ENCODE measurements at places on chromosomes 7 and 10. TPM values are rescaled to one million over a fixed set of nuclear protein-coding genes. Genes with fewer than 3 reads are reported as not detected.

The MGAM2 gene
- total RNA-seq: not detected

The GDF2 gene
- total RNA-seq: not detected

The VWC2 gene
- under 0.01 TPM for total RNA-seq

The ZNF25 gene
- total RNA-seq: 12.8 TPM

The CUBN gene
- 4.4 TPM for total RNA-seq

The C7orf33 gene
- total RNA-seq: not detected

DNA sequence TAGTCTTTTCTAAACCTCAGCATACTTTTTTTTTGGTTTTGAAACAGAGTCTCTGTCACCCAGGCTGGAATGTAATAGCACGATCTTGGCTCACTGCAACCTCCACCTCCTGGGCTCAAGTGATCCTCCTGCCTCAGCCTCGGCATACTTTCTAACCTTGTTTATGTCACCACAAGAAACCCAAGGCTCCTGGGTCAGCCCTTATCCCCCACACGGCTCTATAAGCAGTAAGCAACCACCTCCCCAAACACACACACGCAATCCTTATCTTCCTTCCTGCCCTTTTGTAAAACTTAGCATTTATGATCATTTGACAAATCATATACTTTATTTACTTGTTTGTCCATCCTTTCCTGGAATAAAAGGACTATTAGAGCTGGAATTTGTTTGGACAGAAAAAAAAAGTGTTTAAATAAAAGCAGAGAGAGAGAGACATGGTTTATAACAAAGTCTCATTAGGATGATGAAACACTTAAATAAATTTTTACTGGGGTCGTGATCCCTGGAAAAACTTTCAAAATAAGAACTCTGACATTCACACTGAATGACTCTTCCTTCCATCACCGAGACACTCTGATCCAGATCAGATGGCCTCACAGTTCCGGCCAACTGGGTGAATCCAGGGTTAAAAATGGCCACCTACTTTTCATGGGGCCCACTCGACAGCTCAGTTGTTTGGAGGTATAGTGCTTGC is 72.7 kb upstream of the PIK3CG start:
- no peak for DNase-seq

DNA sequence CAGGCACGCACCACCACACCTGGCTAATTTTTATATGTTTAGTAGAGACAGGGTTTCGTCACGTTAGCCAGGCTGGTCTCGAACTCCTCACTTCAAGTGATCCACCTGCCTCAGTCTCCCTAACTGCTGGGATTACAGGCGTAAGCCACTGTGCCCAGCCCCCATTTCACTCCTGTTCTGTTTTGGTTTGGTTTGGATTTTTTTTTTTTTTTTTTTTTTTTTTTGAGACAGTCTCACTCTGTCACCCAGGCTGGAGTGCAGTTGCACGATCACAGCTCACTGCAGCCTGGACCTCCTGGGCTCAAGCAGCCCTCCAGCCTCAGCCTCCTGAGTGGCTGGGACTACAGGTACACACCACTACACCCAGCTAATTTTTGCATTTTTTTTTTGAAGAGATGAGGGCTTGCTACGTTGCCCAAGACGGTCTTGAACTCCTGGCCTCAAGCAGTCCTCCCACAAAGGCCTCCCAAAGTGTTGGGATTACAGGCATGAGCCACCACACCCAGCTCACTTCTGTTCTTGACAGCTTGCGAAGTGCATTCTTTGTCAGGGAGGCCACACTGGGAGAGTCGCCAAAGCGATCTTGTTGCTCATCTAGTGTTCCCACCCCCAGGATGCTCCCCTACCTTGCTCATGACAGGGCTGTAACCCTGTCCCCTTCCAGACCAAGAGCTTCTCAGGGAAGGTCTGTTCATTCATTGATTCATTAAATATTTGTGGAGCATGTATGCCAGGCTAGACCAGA is 229.1 kb downstream of the CUX1 start:
- no peak for DNase-seq

DNA sequence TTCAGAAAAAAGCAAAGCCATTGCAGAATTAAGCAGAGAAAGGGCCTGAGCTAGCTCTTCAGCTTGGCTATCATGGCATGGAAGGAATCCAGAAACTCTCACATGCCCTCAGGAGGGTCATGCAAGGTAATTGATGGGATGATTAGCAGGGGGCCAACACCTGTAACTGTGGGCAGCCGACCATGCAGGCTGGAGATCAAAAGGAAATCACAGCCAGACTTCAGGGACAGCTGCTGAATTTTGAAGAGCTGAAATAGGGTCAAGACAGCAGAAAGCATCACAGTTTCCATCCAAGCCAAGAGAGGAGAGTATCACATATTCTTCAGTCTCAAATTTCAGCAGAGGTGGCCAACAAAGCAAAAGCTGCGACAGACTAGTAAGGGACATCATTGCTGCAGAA is 239.6 kb upstream of the STEAP1 start:
- no peak for DNase-seq

- DNase-seq: no peak
Observed at GRCh38 chr7:94360926-94361325, 33.8 kb upstream of the COL1A2 start.

DNA sequence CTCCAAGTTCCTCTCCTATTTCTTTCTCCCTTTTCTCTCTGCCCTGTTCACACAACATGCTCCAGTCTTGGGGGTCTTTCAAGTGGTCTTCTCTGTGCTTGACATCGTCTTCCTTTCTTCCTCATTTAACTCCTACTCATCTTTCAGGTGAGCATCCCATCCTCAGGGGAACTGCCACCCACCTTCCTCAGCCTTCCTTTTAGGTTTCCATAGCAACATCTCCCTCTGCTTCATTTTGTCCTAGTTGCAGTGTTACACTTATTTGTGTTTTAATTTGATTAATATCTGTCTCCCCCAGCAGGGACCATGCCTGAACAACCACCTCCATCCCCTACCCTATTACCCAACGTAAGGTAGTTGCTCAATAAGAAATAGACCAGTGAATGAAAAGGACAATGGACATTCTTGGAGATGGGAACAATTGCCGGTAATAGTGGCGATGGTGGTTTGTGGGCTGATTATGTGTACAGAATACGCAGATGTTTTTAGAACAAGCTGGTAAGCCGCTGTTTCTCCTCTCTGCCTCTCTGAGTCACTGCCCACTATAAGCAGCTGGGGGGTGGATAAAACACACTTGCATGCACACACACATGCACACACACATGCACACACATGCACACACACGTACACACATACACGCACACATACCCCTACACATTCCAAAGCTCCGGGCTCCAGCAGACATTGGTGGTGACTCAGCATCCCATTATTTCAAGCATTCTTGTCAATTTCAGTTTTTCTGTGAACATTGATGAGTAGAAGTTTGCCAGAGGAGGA is 251.6 kb downstream of the GATA3 start:
- DNase-seq: no peak

- no peak for DNase-seq
Observed at GRCh38 chr10:30705625-30706149, 76.1 kb upstream of the LYZL2 start.

GRCh38 chr7:39488467-39489393 is 77.5 kb upstream of the YAE1 start:
- no peak for DNase-seq

DNA sequence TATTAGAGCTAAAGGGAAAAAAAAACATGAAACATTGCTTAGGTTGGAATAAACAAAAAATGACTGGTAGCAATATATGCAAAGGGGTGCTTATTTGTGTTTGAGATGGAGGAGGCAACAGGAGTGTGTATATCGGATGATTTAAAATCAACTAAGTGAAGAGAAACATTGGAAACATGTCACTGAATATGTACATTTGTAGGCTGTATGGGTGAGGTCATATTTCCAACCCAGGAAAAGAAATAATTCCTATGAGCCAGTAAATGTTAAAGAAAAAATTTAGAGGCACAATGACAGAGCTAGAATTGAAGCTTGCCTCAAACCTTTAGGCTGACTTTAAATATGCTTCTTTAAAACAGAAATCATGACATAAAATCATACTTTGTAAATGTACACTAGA is 709.0 kb upstream of the SEMA3D start:
- no peak for DNase-seq

DNA sequence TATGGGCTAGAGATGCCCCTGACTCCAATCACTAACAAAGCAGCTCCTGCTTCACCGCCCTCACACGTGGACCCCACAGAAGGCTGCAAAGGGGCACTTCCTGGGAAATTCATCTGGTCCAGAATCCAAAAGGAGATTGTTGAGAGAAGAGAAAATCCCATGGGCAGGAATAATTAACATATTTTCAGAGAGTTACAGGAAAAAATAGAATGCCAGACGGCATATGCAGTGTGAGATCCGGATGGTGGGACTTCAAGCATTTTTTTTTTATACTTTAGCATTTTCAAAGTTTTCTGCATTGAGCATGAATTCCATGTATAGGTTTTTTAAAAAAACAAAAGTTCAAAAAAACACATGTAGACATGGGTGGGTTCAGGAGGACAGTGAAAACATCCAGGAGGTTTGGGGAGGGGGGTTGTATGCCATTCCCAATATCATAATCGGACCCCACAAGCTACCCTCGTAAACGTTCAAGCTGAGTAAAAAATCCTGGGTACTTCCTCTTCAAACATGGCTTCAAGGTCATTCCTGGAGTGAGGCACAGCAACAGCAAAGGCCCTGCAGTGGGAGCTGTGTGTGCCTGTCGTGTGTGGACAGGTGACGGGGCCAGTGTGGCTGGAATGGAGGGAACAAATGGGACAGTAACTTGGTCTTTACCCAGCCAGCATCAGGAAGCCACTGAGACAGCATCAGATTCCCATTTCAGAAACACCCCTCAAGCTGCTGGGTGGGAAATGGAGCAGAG is 128.1 kb downstream of the SLIT1 start:
- DNase-seq: no peak

- no peak for DNase-seq
Observed at GRCh38 chr10:12394241-12395033, 45.1 kb downstream of the CAMK1D start.

GRCh38 chr7:78015574-78016260 is 217.1 kb downstream of the PHTF2 start:
- no peak for DNase-seq

DNA sequence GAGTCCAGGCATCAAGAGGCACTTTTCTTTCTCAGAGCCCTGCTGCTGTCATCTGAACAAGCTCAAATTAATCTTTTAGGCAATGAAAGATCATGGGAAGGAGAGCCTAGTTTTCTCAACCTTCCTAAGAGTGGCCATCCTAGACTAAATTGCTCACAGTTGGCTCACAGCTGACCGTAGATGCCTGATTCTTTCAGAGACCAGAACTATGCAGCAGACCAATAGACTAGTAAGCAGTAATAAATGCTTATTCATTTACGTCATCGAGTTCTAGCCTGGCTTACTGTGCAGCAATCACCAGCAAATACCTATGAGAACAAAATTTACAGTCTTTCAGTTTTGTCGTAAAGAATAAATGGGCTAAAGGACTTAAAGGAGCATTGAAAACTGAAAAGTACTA is 602.9 kb upstream of the GHITM start:
- no peak for DNase-seq

DNA sequence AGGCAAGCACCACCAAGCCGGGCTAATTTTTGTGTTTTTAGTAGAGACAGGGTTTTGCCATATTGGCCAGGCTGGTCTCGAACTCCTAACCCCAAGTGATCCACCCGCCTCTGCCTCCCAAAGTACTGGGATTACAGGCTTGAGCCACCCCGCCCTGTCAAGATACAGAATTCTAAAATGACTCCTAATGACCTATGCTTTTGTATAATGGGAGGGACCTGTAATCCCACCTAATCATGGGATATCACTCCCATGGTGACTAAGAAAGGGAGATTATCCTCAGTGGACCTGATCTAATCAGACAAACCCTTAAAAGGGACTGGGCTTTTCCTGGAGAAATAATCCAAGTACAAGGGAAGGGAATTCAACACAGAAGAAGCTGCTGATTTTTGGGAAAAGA is 28.8 kb downstream of the SAMD8 start:
- DNase-seq: no peak

GRCh38 chr10:121168545-121169216 is 317.5 kb downstream of the WDR11 start:
- no peak for DNase-seq

GRCh38 chr7:104548861-104549260 is 220.5 kb downstream of the LHFPL3 start:
- DNase-seq: no peak

- DNase-seq: no peak
Observed at GRCh38 chr7:152395112-152395511, 40.7 kb downstream of the KMT2C start.

GRCh38 chr10:18197706-18198105 is 57.5 kb downstream of the CACNB2 start:
- DNase-seq: no peak

- no peak for DNase-seq
Observed at GRCh38 chr10:96772196-96772595, 51.9 kb upstream of the PIK3AP1 start.

Data from vagina (tissue), 2 donors.